ENCODE measurements at places on chromosomes 4 and X. TPM values are rescaled to one million over a fixed set of nuclear protein-coding genes. Genes with fewer than 3 reads are reported as not detected.

- DNase-seq, result no peak
Measured at GRCh38 chr4:28386776-28387175, 1526.1 kb downstream of the STIM2 start.

DNA sequence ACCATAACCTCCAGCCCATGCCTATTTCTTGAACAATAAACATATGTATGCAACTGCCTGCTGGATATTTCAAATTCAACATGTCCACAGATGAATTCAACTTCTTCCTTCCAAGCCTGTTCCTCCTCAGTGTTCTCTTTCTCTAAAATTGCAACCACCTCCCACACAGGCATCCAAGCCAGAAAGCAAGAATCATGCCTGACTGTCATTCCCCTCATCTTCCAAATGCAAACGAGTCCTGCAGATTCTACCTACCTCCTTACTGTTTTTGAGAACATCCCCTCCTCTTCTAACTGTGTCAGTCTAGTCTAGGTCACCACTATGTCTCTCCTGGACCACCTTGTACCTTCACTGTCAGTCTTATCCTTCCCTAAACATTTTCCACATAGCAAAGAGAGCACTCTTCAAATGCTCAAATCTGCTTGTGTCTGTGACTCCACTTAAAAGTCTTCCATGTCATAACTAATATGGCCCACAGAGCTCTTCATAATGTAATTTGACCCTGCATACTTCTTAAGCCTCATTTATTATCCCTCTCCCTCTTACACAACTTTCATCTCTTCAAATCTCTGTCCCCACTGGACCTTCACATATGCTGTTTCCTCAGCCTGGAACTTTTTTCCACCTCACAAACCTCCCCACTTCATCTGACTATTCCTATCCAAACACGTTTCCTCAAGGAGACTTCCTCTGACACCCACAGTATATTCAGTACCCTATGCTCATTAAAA lies 25.7 kb downstream of the MAPK10 start:
- DNase-seq, result no peak

GRCh38 chrX:7446815-7447214 lies 298.9 kb upstream of the PUDP start:
- no peak for DNase-seq

DNA sequence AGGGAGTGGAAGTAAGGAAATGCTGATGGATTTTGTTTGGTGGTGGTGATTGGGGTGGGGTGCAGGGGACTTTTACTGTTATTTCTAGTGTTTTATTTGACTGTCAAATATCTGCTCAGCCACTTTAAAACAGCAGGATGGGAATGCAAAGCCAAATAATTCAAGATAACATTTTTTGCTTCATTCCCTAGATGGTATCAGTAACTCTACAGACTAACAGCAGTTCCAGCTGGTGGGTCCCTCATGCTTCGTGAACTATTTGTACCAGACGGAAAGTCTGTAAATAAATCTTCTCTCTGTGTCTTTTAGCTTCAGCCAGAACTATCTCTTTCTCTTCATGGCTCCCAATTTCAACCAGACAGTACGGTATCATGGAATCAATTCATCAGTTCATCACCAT lies 27.5 kb downstream of the GPR143 start:
- no peak for DNase-seq

Gene TAF7L
- total RNA-seq, result not detected

DNA sequence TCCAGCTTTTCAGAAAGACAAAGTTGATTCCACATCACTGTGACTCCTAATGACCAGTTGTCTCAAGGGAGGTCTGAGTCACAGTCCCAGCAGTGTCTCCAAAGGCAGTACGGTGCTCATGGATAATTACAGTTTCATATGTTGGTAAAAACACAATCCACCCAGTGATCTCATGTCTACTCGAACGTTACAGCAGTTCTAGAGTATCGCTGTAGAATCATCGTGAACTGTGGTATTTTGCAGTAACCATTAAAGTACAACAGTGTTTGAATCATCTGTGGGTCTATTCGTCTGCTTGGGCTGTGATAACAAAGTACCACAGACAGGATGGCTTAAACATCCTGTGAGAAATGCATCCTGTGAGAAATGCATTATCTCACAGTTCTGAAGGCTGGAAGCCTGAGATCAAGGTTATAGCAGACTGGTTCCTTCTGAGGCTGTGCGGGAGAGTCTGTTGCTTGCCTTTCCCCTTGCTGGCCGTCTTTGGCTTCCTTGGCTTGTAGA lies 121.1 kb upstream of the SORBS2 start:
- no peak for DNase-seq

Gene IGSF1
- total RNA-seq, result not detected

Gene BGN
- not detected for total RNA-seq

DNA sequence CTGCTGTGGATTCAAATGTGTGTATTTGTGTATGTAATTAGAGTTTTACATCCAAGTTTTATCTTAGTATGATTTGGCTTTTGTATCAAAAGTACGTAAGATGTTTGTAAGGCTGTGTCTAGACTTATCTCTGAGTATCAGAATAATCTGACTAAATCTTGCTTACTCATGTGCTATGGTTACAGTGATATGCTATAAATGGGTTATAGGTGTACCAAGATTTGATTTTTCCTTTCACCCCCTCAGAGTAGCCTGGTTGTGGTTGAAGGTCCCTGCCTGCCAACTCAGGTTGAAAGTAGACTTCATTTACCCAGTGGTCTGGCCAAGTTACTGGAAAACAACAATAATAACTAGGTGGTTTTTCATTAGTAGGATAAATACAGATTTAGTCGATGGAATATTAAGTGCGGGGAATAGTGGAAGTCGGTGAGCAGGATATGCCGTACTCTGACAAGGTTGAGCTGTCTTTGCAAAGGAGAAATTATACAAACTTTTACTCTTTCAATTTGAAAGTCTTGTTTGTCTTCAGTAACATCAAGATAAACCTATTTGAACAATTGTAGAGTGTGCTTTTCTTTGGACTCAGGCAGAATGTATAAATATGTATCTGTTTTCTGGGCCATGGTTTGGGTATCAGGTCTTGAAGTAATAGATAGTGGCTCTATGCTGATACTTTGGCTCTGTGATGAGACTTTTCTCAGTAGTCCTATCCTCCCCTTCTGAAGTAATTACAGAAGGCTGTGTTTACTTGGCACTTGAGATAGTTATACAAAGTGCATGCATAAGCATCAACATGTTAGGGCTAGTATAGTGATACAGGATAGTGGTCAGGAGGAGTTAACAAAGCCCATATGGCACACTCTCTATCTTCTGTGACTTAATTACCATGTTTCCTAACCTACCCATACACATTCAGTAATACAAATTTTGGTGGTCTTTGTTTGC lies 23.7 kb downstream of the BMP2K start:
- DNase-seq, result no peak

Gene MEPE
- not detected for total RNA-seq

Gene PLCXD1
- total RNA-seq, result 13.3 TPM
